ENCODE measurements at places on chromosomes 16 and 17.

DNA sequence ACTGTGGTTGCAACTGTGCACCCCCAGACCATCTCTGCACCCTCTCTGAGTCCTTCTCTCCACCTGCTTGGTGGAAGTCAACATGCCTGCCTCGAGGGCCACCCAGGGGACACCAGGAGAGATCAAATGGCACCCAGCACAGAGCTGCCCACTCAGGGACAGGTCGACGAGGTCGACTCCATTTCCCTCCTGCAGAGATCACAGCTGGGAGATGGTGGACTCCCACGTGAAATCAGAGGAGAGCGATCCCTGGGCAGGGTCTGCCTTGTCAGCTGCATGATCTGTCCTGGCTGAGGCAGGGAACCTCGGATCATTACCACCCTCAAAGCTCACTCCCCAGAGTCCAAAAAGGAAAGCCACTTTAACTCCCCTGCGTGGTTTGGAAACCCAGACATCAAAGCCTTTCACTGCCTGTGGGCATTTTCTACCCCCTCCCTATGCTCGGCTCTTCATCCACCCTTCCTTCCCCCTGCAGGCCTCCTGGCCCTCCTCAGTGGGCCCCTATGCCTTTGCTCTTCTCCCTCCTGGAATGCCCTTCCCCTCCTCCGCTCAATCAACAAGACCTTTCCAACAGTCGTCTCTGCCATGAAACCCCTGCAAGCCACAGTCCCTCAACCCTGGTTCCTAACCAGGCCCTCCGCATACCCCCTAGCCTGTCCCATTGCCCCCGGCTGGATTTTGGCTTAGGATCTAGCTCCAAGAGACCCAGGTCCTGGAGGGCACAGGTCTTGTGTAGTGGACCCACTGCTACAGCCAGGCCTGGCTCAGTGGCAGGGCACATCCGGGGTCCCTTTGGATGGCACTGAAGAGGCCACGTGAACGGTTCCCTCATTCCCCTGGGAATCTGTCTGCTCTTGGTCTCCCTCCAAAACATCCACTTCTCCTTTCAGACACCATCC lies 103.8 kb upstream of the RPL38 start:
- ATAC-seq: no peak

GRCh38 chr17:61127960-61128359 lies 271.7 kb upstream of the TBX2 start:
- no peak for ATAC-seq

GRCh38 chr17:34314279-34314678 lies 5.0 kb upstream of the CCL8 start:
- ATAC-seq: no peak

DNA sequence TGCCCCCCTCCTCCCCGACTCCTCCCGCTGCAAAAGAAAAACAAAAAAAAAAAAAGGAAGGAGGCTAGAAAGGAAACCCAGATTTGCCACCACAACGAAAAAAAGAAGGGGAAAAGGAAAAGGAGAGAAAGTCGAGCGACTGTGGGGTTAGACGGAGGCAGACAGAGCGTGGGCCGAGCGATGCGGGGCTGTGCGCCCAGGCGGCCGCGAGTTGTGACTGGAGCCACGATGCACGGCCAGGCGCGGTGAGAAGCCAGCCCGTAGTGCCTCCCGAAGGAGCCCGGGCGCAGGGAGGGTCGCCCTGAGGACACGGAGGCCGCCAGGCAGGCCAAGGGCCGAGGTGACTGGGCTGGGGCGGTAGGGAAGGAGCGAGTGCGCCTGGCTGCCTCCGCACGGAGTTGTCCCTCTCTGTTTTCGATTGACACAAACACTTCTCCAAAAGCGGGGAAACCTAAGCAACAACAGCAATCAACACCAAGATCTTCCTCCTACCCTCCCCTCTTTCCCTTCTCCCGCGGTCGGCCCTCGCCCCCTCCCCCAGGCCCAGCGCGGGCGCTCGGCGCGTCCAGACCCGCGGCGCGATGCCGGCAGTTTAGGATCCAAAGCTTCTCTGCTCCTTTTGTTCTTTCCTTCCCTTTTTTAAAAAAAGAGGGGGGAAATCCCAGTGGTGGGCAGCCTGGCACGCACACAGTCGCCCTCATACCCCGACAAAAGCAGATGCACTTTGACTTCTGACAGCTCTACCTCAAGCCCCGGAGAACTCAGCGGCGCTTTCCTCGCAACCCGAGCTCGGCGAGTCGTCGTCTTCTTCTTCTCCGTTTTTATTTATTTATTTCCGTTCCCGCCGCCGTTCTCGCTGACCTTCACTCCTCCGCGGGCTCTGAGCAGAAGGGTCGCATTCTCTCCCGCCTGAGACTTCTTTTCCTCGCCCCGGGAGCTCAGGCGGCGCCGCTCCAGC lies at the start of gene LHX1:
TSS of gene LHX1 (plus strand) at position 475 of the 958 bp plus-strand sequence. CDS start 723 bp downstream, outside the sequence.
- ATAC-seq: no peak

DNA sequence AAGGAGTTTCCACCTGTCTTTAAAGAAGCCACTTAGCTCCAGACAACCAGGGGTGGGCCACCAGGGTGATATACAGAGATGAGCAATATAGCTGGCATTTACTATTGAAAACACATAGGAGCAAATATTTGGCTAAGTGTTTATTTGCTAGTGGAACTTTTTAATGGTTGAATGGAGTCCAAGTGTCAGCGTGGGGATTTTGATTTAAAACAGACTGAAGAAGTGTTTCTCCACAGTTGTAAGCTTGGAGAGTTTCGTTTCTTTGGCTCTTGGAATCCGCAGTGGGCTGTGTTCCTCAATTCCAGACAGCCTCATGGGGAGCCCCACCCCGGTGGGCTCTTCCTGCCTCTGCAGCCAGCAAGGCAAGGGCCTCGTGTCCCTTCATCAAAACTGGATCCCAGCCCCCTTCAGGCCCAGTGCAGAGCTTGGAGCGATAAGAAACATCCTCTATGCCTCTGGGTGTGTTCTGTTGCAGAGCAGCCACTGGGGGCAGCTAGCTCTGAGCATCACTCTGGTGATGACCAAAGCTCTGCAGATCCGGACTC lies 36.1 kb downstream of the NOG start:
- no peak for ATAC-seq

GRCh38 chr16:13992322-13992721 lies 72.4 kb downstream of the ERCC4 start:
- no peak for ATAC-seq

GRCh38 chr17:55487695-55488432 lies 23.4 kb downstream of the SMIM36 start:
- ATAC-seq: no peak

DNA sequence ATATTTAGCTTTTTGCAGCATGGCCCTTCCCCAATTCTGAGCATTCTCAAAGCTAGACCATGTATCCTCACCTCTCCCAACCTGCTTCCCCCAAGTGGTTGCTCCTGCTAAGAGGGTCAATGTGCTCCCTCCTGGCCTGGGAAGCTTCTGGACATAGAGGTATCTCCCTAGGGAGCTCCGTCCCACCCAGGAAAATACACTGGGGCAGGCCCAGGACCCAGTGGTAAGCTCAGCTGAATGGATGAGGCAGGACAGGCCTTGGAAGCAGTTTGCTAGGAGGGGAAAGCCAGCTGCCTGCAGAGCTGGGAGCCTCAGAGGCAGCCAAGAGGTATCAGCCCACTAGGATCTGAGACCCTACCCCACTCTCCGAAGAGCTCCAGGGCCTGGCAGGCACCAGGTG lies 1721.6 kb downstream of the TP53TG3F start:
- no peak for ATAC-seq

- no peak for ATAC-seq
These were observed 17.6 kb upstream of the NOL11 start for GRCh38 chr17:67700037-67700724.

GRCh38 chr16:6297666-6298410 lies 1034.8 kb upstream of the RBFOX1 start:
- no peak for ATAC-seq

GRCh38 chr17:76164331-76164730 lies 23.3 kb upstream of the FOXJ1 start:
- ATAC-seq: no peak

DNA sequence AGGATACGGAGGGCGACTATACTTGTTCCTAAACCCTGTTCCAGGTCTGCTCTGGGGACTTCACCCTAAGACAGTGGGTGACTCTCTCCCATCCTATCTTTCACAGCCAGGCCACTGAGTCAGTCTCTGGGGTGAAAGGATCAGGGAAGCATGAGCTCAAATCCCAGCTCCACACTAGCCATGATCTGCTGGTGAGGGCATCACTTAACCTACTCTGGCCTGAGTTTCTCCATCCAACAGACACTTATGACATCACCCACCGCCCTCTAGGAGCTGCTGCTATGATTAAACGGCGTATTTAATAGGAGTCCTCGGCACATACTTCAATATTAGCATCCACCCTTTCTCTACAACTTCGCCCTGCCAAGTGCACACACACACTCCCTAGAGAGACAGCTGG lies 10.1 kb downstream of the GAST start:
- ATAC-seq: no peak

DNA sequence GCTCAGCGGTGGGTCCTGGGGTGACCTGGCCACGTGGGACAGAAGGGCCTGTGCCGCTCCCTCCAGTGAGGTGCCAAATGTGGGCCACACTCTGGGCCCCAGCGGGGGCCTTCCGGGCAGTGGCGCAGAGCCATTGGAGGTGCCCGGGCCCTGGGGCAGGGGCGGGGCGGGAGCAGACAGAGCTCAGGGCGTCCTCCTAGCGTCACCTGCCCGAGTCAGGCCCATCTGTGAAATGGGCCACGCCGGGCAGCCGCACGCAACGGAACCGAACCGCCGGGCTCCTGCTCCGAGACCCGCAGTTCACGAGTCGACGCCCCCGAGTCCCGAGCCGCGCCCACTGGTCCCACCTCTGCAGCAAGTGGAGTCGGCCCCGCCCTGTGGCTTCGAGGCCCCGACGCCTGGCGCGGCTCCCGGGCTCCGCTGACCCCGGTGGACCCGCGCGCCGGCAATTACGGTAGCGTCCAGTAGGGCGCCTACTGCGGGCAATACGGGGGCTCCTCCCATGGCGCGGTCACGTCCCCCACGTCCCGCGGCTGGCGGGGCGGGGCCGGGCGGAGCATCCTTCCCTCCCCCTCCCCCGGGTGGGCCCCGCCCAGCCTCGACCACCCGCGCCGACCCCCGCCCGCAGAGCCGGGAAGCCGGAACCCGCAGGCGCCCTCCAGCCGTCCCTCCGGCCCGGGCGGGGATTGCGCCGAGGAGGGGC lies 1.9 kb downstream of the SLC16A3 start:
- ATAC-seq: peak; percentile 57

GRCh38 chr16:14452066-14452465 lies 178.0 kb downstream of the PARN start:
- ATAC-seq: no peak

DNA sequence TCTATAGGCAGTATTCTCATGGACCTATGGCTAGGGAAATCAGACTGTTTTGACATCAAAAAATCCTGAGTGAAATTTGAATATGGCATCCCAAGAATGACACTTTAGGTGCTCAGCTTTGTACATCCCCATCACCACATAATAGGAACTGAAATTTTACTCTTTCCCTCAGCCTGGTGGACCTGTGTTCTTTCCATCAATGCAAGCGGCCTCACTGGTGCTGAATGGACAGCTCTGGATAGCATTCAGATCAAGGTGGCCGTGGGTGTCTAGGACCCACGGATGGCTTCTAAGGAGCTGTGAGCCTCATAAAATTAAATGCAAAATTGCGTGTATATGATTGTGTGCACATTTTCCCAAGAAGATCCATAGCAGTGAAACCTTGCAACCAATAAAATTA lies 152.6 kb downstream of the MAP2K6 start:
- ATAC-seq: no peak

GRCh38 chr16:23709536-23709935 lies 3.5 kb downstream of the ERN2 start:
- ATAC-seq: no peak

GRCh38 chr17:12739500-12739899 lies 49.8 kb upstream of the ARHGAP44 start:
- no peak for ATAC-seq

DNA sequence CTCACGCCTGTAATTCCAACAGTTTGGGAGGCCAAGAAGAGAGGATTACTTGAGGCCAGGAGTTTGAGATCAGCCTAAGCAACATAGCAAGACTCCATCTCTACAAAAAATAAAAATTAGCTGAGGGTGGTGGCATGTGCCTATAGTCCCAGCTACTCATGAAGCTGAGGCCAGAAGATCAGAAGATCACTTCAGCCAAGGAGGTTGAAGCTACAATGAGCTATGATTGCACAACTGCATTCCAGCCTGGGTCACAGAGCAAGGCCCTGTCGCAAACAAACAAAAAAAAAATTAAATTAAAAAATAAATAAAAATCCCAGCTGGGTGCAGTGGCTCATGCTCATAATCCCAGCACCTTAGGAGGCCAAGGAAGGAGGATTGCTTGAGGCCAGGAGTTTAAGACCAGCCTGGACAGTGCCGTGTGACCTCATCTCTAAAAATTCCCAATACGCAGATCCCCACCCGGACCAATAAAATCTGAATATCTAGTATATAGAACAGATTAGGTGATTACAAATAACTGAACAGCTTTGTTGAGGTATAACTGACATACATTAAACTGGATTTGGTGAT lies 18.2 kb upstream of the ATF7IP2 start:
- no peak for ATAC-seq

DNA sequence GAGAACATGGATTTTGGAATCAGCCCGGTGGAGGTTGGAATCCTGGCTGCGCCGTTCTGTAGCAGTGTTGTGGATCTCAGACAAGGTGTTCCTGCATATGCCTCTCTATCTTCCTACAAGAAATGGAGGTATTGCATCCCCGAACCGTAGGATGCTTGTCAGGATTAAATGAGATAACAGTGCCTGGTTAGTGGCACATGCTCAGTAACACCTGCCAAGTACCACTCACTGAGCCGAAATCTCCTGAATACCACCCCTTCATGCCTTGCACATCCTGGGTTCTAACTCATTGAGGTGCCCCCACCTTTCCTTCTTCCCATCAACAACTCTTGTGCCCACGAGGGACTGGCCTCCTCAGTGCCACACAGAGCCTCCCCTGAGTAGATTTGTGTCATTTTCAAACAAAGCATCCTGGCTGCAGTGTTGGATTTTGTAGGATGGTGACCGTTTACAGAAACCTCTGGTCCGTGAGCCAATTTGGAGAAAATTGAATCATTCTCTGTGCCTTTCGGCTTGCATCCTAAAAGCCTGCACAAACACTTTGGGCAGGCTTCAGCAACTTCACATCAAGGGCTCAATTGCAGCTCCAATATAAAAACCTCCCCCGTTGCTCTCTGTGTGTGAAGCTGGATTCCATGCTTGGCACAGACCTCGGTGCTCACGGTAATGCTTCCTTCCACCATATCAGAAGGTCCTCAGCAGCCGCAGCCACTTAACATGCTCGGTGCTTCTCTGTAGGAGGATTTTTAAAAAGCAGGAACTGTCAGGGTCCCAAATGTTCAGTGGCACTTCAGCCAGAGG lies 84.2 kb downstream of the WWOX start:
- ATAC-seq: no peak

Measured in activated T-helper 17 cell treated with anti-CD3 and anti-CD28 coated beads, Interleukin-2, amount 50 U/mL, for 72 hours (primary cell).